ENCODE measurements at places on chromosomes 2 and 18.

GRCh38 chr2:8602809-8603208 is 79.0 kb upstream of the ID2 start:
- no peak for DNase-seq

- no peak for DNase-seq
Observed at GRCh38 chr18:1559563-1559962, 654.9 kb downstream of the ADCYAP1 start.

DNA sequence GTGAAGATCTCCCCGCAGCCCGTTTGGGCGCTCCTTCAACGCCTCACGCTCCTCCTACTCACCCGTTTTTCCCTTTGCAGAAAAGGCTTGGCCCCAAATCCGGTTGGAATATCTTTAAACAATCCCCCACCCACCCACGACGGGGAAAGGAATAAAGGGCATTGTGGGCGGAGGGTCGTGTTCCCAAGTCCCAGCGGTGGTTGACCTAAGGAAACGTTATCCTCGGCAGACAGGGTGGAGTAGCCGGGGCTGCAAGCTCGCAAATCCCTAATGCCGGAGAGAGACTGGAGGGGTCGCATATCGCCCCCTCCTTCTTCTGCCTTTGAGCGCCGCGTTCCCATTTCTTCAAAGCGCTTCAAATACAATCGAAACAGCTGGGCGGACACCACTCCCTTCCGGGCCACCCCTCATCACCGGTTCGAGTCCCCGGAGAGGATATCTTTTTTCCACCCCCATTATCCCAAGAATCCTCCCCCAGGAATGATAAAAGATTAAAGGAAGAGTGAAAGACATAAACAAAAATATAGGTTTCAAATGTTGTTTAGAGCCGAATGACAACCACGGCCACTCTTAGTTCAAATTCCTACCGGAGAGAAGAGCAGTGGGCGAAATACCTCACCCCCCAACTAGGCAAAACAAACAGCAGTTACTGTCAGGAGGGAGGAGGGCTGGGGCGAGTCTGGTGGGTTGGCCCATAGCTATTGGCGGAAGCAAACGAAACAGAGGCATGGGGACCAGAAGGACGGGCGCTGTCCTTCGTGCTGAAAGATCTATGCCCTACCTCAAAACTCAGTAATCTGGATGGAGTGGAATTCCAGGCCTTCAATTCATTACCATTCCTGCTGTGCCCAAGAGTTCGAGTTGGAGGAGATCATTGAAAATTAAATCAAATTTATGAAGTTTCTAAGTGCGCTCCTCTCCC is 2.8 kb upstream of the GAD1 start:
- no peak for DNase-seq

DNA sequence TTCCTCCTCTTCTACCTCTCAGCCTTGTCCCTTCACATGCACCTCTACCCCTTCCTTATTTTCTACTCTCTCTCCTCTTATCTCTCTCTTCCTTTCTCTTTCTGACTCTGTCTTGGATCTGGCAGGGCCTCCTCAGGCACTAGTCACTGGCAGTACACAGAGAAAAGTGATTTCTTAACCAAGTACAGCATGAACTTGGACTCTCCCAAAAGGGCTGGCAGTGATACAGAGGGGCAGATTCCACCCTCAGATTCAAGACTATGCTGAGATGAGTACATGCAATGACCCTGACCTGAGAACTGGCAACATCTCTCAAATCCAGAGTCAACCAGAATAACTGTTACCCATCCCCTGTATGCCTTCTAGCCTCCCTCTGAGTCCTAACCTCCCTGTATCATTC is 4.3 kb downstream of the AOX1 start:
- DNase-seq, result no peak

DNA sequence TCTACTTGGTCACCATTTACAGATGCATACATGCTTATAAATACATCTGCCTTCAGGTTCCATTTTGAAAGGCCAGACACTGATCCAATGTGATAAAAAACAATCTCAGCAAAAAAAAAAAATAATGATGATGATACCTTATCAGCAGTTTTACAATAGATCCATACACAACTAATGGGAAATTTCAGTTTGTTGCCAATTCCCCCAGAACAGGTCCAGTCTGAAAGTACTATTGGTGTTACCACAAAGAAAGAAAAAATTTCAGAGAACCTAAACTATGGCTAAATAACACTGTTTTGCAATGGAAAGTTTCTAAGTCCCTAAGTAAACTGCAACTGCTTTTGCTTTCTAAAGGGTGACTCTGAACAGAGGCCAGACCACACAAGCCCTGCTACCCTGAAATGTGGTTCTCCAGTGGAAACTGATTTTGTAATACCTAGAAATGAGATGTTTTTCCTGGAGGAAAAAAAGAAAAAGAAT is 54.1 kb downstream of the LPIN2 start:
- DNase-seq, result no peak

DNA sequence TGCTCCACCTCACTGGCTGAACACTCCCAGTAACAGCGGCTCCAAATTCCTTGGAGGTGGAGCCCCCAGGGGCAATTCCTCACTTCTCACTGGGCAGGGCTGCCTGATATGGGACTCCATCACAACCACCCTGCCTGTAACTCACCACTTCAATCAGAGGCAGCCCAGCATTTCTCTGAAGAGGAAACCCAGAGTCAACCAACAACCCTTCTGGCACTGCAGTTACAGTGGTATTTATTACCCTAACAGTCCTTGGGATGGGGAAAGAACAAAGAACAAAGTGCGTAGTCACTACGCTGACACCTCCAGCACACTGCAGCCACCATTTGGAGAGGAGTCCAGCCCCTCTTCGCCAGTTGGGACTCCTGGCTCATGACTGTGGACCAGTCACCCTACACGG is 85.7 kb upstream of the GALNT13 start:
- no peak for DNase-seq
